CD4-positive, alpha-beta T cell treated with Interleukin-17A for 4 hours (primary cell): ENCODE measurements at places on chromosomes 1 and 21.

DNA sequence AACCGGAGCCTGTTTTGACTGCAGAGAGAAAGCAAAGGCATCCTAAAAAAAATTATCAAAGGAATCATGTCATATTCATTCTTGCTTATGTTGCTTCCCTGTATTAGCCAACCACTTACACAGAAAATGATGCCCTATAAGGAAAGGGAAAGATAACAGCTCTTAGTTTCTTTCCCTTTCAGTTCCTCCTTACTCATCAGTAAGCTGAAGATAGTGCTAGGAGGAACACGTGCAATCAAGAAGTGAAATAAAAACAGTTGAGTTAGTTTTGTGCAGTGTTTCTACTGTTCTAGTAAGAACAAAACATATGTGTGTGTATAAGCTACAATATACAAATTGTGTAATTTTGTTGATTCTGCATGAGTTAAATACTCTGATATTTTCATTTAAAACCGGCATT, 45.3 kb upstream of the MTF2 start:
- DNase-seq: no peak

GRCh38 chr21:39637197-39637970, 24.6 kb downstream of the B3GALT5 start:
- DNase-seq: no peak

DNA sequence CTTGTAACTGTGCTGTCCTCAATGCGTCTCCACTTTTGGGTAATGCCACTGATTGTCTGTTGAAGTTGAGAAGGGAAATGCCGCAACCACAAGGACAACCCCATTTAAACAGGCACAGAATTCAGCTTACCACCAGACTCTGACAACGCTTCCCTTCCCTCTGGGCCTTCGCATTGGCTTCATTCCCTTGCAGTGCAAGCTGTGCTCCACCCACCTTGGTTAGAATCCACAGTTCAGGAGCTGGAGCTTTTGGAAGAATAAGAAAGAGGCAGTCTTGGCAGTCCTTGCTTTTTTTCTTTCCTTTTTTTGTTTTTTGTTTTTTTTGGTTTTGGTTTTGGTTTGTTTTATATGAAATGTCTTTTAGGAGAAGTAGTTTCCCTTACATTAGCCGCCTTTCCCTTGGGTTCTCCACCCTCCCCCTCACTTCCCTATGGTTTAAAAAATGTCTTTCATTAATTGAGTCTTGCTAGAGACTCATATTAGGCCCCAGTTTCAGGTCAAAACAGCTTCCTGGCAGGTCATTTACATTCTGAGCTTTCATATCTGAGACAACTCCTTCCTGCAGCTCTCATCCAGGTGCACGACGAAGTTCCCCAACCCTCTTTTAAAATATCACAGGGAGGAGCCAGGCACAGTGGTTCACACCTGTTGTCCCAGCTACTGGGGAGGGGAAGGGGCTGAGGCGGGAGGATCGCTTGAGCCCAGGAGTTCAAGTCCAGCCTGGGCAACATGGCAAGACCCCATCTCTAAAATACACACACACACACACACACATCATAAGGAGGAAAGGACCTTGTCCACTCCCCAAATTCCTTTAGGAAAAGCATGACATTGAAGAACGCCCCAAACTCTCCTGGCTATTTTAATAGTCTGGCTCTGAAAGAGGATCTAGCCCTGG, 20.7 kb upstream of the LAX1 start:
- DNase-seq: peak; percentile 49

DNA sequence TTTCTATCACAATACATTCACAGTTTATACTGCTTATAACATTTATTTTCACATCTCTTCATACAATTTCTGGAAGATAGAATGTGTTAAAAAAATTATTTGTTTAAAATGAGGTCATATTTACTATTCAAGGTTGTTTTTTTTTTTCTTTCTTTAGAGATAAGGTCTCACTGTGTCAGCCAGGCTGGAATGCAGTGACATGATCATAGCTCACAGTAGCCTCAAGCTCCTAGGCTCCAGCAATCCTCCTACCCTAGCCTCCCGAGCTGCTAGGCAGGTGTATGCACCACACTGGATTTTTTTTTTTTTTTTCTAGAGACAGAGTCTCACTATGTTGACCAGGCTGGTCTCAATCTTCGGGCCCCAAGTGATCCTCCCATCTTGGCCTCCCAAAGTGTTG, 19.0 kb upstream of the RNF11 start:
- no peak for DNase-seq

- DNase-seq: no peak
These were observed 85.7 kb downstream of the BRINP2 start for GRCh38 chr1:177256153-177257075.

GRCh38 chr21:21963911-21964310, 965.7 kb downstream of the NCAM2 start:
- no peak for DNase-seq

GRCh38 chr1:225813214-225813964, 3.5 kb downstream of the EPHX1 start:
- no peak for DNase-seq

DNA sequence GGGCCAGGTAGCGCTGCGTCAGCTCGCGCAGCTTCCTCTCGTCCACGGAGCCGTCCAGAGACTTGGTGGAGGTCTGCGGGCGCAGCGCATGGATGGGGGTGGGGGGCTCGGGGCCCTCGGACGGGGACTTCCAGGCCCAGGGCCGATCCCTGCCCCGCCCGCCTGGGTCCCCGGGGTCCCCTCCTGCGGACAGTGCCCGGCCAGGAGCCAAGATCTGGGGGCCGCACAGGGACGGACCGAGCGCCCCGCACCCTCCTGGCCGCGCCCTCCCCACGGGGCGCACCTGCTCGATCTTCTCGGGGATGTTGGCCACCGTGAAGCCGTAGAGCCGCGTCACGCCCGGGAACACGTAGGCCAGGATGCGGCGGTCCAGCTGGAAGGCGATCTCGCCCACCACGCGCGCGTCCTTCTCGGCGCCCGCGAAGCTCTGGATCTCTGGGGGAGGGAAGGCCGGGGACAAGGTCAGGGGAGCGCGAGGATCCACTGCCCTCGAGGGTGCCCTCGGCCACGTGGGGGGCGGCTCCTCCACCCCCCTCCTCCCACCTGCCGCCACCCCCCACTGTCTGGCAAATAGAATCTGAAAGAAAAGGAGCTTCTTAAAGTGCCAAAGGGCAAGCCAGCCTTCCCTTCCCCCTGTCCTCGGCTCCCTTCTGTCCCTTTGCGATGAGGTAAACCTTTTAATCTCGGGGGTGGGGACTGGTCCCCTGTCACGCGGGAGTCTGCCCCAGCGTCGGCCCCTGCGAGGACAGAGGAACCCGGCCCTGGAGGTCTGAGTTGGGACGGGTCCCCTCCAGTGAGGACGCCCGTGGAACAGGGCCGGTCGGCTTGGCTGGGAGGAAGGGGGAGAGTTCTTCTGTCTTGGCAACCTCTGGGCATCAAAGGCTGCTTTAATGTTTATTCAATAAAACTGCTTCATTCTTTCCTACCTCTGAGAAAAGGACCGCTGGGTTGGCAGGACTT, 6.5 kb upstream of the FTCD start:
- DNase-seq: no peak

DNA sequence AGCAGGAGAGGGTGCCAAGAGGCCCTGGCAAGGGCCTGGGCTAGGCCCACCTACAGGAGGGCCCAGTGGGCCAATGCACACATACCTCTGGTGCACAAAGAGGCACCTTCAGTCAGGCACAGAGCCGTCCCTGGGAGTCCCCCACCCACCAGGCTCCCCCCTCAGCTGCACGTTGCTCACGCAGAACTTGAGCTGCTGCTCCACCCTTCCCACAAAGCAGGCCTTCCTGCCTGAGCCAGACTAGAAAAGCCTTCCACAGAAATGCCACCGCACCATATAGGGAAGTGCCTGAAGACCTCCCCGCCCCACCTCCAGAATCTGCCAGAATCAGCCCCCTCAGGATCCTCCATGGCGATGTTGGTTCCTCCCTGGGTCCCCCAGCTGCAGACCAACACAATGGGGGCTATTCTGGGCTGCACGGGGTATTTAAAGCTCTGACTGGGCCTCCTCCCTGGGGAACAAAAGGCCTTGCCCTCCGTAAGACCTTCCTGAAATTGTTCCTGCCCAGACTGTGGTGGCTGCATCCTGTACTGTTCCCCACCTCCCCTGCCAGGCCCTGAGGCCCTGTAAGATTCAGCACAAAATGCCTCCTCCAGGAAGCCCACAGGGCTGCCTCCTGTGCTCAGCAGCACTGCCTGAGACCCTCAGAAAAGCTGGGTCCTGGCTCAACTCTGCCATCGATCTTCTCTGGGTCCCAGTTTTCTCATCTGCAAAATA, 27.2 kb downstream of the HSPG2 start:
- peak; percentile 31 for DNase-seq

GRCh38 chr1:17538010-17538409, 1.5 kb upstream of the ARHGEF10L start:
- DNase-seq: no peak

GRCh38 chr1:93219443-93219842, 38.9 kb downstream of the CCDC18 start:
- DNase-seq: no peak

- DNase-seq: no peak
These were observed 699.2 kb downstream of the KCNT2 start for GRCh38 chr1:195909061-195909460.

GRCh38 chr1:29543586-29543985, 307.3 kb downstream of the PTPRU start:
- no peak for DNase-seq
